ENCODE measurements at places on chromosomes 6 and 20.

- DNase-seq, result no peak
Observed at GRCh38 chr6:73041051-73041450, 184.2 kb downstream of the KHDC1L start.

DNA sequence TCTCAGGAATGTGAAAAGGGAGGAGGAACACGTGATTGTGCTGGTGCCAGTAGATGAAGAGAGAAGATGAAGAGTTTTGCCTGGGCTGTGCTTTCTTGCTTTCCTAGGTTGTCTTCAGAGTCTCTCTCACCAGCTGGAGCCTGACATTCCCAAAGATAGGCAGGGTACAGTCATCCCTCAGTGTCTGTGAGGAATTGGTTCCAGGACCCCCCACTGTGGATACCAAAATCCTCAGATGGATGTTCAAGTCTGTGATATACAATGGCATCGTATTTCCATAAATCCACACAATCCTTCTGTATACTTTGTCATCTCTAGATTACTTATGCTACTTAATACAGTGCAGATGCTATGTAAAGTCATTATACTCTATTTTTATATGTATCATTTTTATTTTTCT is 113.5 kb downstream of the SAMD5 start:
- DNase-seq, result no peak

- DNase-seq, result no peak
Observed at GRCh38 chr6:113640051-113640450, 217.1 kb upstream of the MARCKS start.

GRCh38 chr6:110440026-110440425 is 24.7 kb upstream of the DDO start:
- peak; percentile 65 for DNase-seq

DNA sequence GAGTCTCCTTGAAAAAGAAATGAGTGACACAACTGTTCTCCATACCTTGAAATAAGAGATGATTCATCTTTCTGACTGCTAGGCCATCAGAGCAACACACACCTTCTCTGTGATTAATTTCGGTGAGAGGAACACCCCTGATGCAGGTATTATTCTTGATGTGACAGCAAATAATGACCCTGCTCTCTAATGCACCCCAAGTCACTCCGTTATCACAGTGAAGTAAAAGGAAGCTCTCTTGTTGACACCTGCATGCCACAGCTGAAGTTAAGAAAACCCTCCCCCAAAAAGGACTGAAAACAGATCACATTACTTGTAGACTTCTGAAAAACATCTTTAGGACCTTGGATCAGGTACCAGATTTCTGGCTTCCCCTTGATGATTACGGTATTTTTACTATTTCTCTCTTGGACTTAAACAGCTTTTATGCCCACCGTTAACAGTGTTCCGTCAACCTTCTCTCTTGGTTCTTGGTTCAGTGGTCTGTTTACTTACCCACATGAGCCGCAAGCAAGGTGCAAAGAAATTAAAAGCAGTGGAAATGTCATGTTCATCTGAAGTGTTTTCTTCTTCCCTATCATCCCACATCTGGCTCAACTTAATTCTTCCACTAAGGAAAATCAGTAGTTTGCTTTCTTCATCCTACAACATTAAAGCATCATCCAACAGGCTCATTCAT is 249.7 kb downstream of the GMPR start:
- no peak for DNase-seq

- DNase-seq, result no peak
Observed at GRCh38 chr6:52595796-52596130, 18.9 kb upstream of the TRAM2 start.

- no peak for DNase-seq
Observed at GRCh38 chr6:31952140-31952805, 6.4 kb downstream of the CFB start.

- no peak for DNase-seq
Observed at GRCh38 chr6:47116606-47117005, 74.5 kb upstream of the ADGRF1 start.

DNA sequence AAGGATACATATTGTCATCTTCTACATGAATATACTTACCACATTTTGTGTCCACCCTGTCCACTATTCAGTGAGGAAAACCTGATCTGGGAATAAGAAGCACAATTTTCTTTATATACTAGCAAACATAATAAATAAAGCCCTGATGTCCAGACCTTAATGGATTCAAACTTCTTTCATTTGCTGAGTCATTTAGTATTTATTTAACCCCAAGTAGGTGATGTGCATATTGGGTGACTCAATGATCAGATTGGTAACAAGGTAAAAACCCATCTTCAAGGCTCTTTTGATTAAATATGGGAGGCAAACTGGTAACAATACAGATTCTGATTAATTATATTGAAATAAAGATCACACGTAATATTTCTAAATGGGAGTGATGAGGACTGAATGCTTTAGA is 1159.8 kb upstream of the EYS start:
- no peak for DNase-seq

GRCh38 chr20:8796088-8796660 is 272.7 kb upstream of the PLCB4 start:
- no peak for DNase-seq

DNA sequence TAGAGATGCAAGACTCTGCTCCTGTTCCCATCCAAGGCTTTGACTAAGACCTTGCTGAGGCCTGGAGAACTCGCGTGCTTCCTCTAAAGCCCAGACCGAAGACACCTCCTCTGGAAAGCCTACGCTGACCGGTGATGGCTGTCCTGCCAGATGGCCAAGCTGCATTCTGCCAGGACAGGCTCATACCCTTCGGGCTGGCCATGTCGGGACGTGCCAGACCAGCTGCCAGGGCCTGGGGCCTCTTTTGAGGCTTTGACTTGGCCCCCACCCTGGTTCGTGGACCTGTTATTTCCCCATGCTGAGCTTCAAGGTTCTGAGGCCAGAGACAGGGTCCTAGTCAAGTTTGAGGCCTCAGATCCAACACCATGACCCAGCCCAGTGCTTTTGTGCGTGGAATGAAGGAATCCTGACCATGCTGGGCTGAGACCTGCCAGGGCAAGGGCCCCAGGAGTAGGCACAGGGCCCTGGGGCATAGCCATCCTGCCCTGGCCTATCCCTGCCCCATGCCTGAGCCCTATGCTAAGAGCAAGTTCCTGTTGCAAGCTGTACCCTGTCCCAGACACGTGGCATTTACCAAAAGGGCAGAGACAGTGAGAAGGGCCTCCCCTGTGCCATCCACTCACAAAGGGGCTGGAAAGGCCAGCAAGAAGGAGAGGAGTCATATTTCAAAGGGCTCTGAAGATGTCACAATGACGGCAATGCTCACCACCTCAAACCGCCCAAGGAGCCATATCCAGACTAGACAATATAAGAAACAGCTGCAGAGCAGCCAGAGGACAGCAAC is 42.8 kb downstream of the MRPL14 start:
- DNase-seq, result no peak

GRCh38 chr20:51199920-51200319 is 177.0 kb upstream of the KCNG1 start:
- DNase-seq, result no peak
